ENCODE measurements at places on chromosomes 7 and 10.
A peak's percentile ranks its signal among the peaks of the same experiment; 100 is the strongest.

DNA sequence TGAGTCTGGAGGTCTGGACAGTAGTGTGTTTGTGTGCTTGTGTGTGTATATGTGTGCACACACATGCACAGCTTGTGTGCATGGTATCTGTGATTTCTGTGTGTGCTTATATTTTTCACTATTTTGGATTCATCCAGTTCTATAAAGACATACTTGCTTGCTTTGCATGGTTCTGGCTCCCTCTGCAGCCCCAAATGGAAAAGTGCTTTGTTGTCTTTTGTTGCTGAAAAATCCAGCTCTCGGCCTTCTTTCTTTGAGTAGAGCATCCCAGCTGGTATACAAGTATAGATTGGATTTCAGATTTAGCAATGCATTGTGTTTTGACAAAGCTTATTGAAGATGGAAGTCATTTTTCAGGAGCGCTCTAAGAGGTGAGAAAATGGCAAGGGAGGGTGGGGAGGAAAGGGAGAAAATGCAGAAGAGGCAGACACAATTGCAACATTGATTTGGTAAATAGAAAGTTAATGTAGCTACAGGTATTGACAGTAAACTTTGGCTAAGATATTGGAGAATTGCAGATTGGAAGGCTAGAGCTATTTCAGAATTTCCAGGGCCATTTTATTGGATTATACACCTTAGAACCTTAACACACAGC lies 333.9 kb downstream of the AUTS2 start:
- DNase-seq, result peak; percentile 71

DNA sequence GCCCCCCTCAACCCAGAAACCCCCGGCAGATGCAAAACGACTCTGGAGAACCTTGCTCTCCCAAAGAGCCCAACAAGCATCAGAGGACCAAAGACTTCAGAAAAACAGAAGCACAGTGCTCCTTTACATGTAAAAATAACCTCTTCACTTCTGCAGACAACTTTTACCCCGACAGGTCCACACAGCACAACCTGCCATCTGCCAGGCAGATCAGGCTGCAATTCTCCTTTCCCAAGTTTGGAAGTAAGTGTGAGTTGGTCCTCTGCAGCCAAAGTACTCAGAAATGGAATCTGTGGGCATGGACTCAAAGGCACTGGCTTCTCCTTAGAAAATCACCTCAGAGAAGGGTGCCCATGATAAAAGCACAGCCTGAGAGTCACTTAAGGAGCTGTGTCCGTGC lies 26.0 kb downstream of the DOCK4 start:
- DNase-seq, result no peak

GRCh38 chr7:45893996-45894664 lies 5.8 kb downstream of the IGFBP1 start:
- no peak for DNase-seq

DNA sequence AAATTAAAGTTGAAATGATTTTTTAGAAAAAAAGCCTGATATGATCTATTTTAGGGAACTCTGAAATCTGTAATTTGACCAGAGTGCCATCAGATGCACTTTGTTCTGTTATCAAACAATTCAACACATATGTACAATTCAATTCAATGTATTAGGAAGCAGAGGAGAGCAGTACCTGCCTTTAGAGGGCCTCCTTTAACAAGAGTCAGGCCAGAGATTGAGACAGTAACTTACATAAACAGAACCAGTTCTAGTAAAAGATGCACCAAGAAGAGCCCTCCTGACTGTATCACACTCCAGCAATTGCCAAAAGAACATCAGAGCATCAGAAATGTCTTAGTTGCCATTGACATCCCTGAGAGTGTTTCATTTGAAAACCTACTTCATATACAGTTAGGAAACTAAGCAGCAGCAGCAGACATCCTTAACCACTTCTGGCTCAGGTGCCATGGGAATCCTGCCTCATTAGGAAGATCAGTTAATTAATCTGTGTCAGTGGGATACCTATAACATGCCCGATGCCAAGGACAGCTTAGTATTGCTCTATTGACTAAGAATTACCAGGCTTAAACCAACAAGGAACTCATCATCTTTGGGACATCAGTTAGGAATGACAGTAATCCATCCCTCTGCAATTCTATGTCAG lies 1222.6 kb upstream of the LRRN3 start:
- no peak for DNase-seq

DNA sequence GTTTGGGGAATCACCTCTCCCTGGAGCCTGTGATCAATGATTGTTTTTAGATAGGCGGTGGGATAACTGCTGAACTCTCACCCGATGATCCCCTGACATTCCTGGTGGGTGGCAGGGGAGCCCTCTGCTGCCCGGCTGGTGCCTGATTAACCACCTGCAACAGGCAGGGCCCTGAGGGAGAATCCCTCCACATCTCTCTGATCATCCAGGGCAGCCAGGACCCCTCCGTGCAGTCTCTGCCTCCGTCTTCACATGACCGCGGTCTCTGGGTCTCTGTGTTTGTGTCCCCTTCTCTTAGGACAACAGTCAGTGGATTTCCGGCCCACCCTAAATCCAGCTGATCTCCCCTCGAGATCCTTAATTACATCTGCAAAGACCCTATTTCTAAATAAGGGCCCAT lies 17.4 kb downstream of the CALML5 start:
- DNase-seq, result no peak

- no peak for DNase-seq
These were observed 77.5 kb downstream of the NPSR1 start for GRCh38 chr7:34735526-34735925.

- DNase-seq, result no peak
These were observed 58.7 kb upstream of the NANOS1 start for GRCh38 chr10:118970770-118971169.

GRCh38 chr7:47782022-47782421 lies 166.2 kb downstream of the PKD1L1 start:
- DNase-seq, result no peak

DNA sequence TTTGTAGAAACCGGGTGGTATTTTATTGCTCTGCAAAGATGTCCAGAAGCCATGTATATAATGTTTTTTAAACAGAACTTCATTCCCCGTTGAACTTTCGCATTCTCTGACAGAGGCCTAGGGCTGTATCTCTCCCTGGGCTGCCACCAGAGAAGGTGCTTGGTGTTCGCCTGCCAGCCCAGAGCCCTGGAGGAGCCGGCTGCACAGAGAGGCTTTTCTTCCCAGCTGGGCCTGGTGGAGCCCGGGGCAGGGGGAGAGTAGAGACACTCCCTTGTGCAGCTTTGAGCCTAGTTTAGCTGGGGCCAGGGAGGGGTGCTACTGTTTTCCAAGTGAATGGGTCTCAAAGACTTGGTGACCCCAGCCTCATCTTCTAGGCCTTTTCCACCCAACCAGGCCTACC lies 13.6 kb upstream of the TRIM8 start:
- DNase-seq, result no peak

DNA sequence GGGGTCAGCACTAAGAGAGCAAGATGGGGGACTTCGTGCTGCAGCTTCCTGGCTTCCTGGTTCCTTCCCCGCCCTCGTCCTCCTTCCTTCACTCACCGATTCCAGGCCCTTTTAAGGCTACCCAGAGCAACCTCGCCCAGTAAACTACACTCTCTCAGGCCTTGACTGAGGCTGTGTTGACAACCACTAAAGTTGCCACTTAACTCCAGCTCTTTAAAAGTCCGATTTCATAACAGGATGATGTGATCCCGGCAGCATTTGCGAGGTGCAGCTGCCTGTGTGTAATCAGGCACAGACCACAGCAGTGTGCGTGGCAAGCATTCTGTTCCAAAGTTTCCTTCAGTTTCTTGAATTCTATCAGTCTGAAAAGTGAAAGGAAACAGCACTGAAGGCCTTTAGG lies 110.6 kb downstream of the RAB11FIP2 start:
- DNase-seq, result no peak

DNA sequence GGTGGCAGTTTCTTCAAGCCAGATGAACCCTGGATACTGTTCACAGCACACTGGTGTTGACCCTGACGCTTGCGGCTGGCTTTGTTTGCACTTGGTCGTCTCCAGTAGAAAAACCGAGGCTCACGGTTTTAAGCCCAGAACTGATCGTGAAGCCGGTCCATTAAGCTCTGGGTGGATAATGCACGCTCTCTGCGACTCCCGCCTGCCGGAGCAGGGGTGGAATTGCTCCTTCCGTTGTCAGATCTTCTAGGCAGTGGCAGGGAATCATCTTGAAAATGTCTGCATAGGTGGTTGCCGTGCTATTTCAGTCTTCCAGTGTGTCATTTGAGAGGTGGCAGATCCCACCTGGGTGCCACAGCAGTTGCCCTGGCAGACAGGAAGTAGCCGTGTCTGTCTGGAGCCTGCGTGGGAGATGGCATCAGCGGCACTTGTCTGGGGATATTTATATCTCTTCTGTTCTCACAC lies 35.9 kb upstream of the AP5Z1 start:
- peak; percentile 55 for DNase-seq

GRCh38 chr7:138388673-138389491 lies 71.2 kb upstream of the TRIM24 start:
- no peak for DNase-seq
